ENCODE measurements at places on chromosomes 7 and 10. TPM values are rescaled to one million over a fixed set of nuclear protein-coding genes. Genes with fewer than 3 reads are reported as not detected.

DNA sequence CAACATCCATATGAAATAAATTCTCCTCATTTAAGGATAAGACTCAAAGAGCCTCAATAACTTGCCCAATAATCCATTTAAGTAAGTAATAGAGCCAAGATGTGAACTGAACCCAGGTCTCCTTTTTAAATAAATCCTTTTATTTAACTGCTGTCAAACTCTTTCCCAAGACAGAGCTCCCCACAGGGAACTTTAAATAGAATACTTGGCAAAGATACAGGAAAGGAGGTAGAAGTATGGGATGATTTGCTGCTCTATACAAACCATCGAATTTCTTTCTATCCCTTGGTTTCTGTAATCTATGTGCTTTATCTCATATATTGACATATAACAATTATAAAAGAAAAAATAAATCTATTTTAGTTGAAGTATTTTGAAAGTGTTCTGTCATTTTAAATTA, 295.9 kb downstream of the CSTF2T start:
- DNase-seq, result no peak
- H3K4me3 ChIP-seq, result no peak overlapping the region
- no peak overlapping the region for H3K27ac ChIP-seq
- no peaks in the 10 kb centered on the region for H3K27me3 ChIP-seq
- no peaks in the 10 kb centered on the region for H3K36me3 ChIP-seq
- H3K4me1 ChIP-seq, result no peaks in the 10 kb centered on the region

GRCh38 chr10:8449909-8450308, 395.4 kb downstream of the GATA3 start:
- H3K36me3 ChIP-seq, result no peaks in the 10 kb centered on the region
- no peak for DNase-seq
- H3K27me3 ChIP-seq, result no peaks in the 10 kb centered on the region
- H3K4me1 ChIP-seq, result no peaks in the 10 kb centered on the region
- H3K4me3 ChIP-seq, result no peak overlapping the region
- no peak overlapping the region for H3K27ac ChIP-seq

DNA sequence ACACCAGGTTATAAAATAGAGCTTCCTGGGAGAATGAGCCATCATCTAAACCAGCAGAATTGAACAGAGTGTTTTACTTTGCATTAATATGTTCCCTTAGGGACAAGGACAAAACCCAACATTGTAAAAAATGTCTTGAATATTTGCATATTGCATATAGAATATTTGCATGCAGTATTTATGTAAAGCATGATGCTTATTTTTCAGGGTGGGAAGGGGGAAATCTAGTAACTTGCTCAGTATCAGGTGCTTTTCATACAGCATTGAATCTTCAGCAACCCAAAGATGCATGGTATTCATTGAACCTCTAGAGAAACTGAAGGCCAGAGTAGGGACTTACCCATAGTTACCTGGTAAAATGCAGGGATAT, 409.2 kb upstream of the ZMIZ1 start:
- no peak for DNase-seq
- H3K36me3 ChIP-seq, result no peaks in the 10 kb centered on the region
- H3K4me1 ChIP-seq, result no peaks in the 10 kb centered on the region
- no peak overlapping the region for H3K27ac ChIP-seq
- H3K4me3 ChIP-seq, result no peak overlapping the region

The ZRANB1 gene
- total RNA-seq, result 12.2 TPM

GRCh38 chr10:92544296-92544695, 29.6 kb downstream of the IDE start:
- no peak for DNase-seq
- H3K36me3 ChIP-seq, result no peaks in the 10 kb centered on the region
- no peaks in the 10 kb centered on the region for H3K27me3 ChIP-seq
- H3K27ac ChIP-seq, result no peak overlapping the region
- H3K4me3 ChIP-seq, result no peak overlapping the region

The C10orf62 gene
- 0.56 TPM for total RNA-seq
